Testis (tissue), 5 donors: ENCODE measurements at places on chromosomes 5 and 9.

DNA sequence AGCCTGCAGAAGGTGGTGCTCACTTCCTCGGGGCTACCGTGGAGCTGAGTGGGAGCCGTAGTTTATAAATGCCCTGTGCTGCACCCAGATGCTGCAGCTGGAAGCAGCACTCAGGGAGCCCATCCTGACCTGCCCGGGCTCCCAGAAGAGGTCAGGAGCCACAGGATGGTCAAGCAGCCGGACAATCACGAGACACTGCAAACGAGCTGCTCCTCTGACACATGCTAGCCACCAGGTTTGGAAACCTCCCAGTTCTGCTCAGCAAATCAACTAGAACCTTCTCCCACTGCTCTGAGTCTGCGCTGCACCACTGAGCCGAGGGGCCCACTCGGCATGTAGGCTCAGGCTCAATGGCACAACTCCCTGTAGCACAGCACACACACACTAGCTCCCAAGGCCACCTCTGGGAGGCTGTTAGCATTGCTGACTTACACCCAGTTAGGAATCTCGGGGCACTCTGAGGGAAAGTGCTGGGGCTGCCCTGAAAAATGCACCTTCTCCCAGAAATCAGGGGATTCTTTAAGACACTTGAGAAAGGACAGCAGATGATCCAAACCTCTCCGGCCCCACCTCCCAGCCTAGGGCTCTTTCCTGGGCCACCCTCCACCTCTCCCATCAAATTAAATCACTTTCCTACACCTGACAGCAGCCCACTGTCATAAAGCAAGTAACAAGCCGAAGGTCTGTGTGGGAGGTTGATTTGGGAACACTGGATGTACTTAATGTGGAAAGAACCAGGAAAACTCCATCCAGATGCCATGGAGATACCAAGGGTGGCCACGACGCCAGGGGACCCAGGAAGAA, 59.1 kb downstream of the PSMB7 start:
- peak; percentile 23 for DNase-seq

DNA sequence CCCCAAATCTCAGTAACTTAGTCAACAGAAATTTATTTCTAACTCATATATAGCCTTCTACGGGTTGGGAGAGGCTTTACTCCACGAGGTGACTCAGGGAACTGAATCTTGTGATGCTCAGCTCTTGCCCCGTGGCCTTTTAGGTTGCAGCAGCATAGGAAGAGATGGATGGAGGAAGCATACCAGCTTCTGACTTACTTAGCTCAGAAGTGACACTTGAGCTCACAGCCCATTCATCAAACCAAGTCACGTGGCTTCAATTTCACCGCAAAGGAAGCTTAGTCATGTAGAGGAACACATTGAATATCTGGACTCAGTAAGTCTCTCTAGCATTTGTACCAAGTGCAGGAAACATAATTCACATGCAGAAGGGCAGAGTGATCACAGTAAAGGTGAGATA, 124.1 kb upstream of the KCNN2 start:
- DNase-seq = no peak

DNA sequence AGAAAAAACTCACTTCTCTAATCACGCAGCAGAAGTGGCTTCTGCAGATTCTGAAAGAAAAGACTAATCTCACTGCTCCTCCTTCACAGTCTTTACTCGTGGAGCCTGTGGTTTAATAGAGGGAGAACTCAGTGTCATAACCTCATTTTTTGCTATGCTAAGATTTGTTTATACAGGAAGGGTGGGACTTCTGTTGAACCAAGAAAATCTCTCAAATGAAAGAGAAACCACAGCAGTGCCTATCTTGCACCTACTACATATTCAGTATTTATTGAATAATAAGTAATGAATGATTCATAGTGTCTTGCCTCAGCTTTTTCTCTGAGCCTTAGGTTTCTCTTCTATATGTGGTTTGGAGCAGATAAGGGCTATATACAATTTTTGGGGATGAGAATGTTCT, 136.1 kb upstream of the DMAC1 start:
- DNase-seq = no peak

DNA sequence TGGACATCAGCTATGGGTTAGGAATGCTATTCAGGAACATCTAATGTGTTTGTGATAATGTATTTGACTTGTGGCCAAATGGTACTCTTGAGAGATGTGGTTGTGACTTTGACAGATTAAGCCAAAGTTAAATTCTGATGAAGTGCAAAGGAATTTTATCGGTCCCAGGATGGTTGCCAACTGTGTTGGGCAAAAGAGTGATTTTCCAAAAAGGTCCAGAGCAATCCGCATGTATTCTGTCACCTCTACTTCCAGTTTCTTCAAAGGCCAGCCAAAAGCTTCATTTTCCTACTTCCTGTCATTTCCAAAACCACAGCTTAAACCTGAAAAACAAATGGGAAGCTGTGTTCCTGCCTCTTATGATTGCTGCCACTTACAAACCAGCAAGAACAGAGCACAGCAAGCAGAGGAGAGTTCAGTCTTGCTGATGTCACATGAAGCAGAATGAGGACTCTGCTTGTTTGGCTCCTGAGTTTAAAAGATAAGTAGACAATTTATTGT, 59.8 kb downstream of the MARCHF3 start:
- DNase-seq = no peak

GRCh38 chr9:134712243-134712642, 70.6 kb downstream of the COL5A1 start:
- no peak for DNase-seq

DNA sequence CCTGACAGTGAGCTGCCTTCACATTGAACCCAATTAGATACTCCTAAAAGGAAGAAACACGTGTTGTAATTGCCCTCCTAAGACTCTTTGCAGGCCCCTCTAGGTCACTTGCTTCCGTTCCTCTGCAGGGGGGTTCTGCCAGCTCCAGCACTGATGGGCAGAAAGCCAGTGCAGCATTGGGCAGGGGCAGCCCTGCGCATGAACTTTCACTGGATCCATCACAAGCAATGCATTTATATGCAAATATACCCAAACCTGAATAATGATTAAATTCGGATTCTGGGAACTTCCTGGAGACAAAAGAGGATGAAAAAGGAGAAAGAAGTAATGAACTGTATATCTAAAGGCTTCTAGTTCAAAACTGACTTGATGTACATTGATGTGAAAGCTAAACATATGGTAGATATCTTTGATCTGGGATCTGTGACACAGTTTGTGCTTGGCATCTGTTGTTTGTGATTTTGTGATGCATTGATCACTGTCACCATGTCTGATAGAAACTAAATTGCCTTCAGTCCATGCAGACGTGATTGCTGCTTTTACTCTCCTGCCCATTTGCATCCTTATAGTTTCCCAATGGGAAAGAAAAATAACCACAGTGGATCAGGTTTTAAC, 313.4 kb downstream of the DEPDC1B start:
- DNase-seq = no peak
